CD4-positive, alpha-beta T cell treated with Interferon gamma for 1 hour (primary cell): ENCODE measurements at places on chromosomes 3 and 15.

DNA sequence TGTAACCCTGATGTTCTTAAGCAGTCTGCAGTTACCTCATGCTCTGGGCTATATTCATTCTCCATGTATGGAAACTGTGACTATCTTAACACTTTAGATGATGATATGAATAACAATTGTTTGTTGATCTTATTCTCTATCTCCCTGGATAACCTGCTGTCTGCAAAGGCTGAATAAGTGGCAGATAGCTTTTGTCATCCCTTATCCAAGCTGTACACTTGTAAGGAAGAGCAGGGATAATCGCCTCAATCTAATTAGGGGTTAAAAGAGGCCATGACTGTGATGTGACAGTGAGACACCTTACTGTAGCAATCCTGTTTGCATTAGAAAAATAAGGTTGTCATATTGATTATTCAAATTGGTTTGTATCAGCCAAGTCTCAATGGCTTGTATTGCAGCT lies 123.9 kb downstream of the RSRC1 start:
- no peak for DNase-seq

DNA sequence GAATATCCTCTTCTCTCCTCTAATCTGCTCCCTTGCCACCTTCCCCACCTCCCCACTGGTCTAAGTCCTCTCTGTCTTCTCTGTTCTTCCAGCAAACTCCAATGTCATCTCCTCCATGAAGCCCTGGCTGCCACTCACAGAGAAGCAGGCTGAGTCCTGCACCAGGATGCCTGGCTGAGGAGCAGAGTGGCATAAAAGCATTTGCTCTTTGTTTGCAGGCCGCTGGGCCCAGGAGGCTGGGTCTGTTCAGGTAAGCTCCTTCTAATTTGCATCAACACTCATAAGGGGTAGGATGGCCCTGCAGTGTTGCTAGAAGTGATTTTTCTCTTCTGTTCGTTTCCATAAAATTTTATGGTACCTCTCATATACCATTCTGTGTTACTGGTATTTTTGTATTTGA lies 43.2 kb upstream of the KLHL25 start:
- DNase-seq = no peak

GRCh38 chr3:54940971-54941370 lies 13.1 kb upstream of the LRTM1 start:
- no peak for DNase-seq

DNA sequence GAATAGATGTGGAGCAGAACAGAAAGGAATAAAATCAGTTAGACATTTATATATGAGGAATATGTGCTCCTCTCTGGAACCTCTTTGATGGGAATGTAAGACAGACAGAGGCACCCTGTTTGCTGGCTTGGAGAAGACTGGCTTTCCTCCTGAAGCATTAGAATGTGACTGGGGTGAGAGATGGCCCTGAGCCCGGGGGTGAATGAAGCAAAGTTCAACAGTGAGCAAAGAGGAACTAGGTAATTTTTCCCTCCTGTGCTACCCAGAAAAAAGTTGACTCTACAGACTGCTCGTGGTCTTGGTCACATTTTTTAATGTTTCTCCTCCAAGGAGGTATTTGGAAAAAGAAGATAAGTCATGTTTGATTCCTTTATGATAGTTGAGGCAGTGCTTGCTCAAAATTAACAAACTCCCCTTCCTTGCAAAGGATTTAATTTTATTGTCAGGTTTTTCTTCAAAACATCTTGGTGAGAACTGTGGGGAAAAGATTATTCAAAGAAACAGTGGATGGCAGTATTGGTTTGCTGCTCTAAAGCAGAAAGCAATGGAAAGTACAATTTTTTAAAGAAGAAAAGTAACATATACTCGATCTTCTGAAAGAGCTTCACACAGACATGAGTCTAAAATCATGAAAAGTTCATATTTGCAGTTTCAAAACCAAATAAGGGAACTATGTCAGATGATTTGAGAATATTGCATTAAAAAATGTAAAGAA lies 370.4 kb upstream of the CDIN1 start:
- no peak for DNase-seq

GRCh38 chr3:172279191-172279640 lies 169.0 kb downstream of the GHSR start:
- no peak for DNase-seq

- DNase-seq = no peak
Measured at GRCh38 chr3:124607163-124607562, 123.1 kb upstream of the UMPS start.

GRCh38 chr15:91801836-91802534 lies 51.5 kb upstream of the SLCO3A1 start:
- DNase-seq = no peak

- no peak for DNase-seq
Measured at GRCh38 chr15:60389261-60390077, 8.3 kb downstream of the ANXA2 start.

GRCh38 chr3:107028086-107028485 lies 349.2 kb upstream of the CCDC54 start:
- DNase-seq = no peak

- DNase-seq = no peak
Measured at GRCh38 chr15:96735632-96736240, 405.2 kb downstream of the NR2F2 start.

- no peak for DNase-seq
Measured at GRCh38 chr3:31432897-31433678, 99.6 kb upstream of the STT3B start.
